ENCODE measurements at places on chromosomes 5 and 9. TPM values are rescaled to one million over a fixed set of nuclear protein-coding genes. Genes with fewer than 3 reads are reported as not detected.

DNA sequence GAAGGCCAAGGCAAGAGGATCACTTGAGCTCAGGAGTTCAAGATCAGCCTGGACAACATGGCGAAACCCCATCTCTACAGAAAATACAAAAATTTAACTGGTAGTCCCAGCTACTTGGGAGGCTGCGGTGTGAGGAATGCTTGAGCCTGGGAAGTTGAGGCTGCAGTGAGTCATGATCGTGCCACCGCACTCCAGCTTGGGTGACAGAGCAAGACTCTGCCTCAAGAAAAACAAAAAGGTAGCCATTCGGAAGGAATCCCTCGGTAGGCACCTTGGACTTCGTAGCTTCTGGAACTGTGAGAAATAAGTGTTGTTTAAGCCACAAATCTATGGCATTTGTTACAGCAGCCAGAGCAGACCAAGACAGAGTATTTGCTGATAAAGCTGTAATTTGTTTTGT is 174.2 kb downstream of the DCP2 start:
- H3K27ac ChIP-seq = no peak overlapping the region
- H3K4me3 ChIP-seq = no peak overlapping the region
- H3K27me3 ChIP-seq = no peaks in the 10 kb centered on the region
- DNase-seq = no peak

The ADAMTS2 gene
- total RNA-seq = 203 TPM

The CDK5RAP2 gene
- total RNA-seq = 52.2 TPM

GRCh38 chr5:39164016-39164415 is 55.3 kb downstream of the FYB1 start:
- peaks cover 10% of the 10 kb centered on the region for H3K4me1 ChIP-seq
- H3K27ac ChIP-seq = no peak overlapping the region
- H3K27me3 ChIP-seq = peaks cover 5% of the 10 kb centered on the region

- H3K4me3 ChIP-seq = no peak overlapping the region
- H3K27ac ChIP-seq = no peak overlapping the region
- DNase-seq = peak; percentile 4
- H3K27me3 ChIP-seq = no peaks in the 10 kb centered on the region
- H3K36me3 ChIP-seq = no peaks in the 10 kb centered on the region
- no peaks in the 10 kb centered on the region for H3K4me1 ChIP-seq
Observed at GRCh38 chr9:1759771-1760300, 255.3 kb upstream of the SMARCA2 start.

The BTNL8 gene
- total RNA-seq = not detected

The IFNA21 gene
- total RNA-seq = not detected

The PTGR1 gene
- 62.6 TPM for total RNA-seq

GRCh38 chr9:113155911-113156588 is 5.2 kb downstream of the SLC31A2 start:
- H3K4me1 ChIP-seq = peaks cover 30% of the 10 kb centered on the region
- DNase-seq = no peak
- peaks cover 22% of the 10 kb centered on the region for H3K36me3 ChIP-seq
- no peaks in the 10 kb centered on the region for H3K27me3 ChIP-seq
- H3K4me3 ChIP-seq = no peak overlapping the region
- no peak overlapping the region for H3K27ac ChIP-seq

- no peak overlapping the region for H3K27ac ChIP-seq
- peaks cover 4% of the 10 kb centered on the region for H3K36me3 ChIP-seq
- no peaks in the 10 kb centered on the region for H3K27me3 ChIP-seq
- no peaks in the 10 kb centered on the region for H3K4me1 ChIP-seq
Observed at GRCh38 chr9:37792122-37792521, 7.3 kb upstream of the EXOSC3 start.

The ZNF462 gene
- total RNA-seq = 9.8 TPM

- DNase-seq = no peak
- H3K4me1 ChIP-seq = no peaks in the 10 kb centered on the region
- no peaks in the 10 kb centered on the region for H3K36me3 ChIP-seq
- no peak overlapping the region for H3K4me3 ChIP-seq
- no peaks in the 10 kb centered on the region for H3K27me3 ChIP-seq
Observed at GRCh38 chr5:1966461-1966860, 83.7 kb upstream of the IRX4 start.

DNA sequence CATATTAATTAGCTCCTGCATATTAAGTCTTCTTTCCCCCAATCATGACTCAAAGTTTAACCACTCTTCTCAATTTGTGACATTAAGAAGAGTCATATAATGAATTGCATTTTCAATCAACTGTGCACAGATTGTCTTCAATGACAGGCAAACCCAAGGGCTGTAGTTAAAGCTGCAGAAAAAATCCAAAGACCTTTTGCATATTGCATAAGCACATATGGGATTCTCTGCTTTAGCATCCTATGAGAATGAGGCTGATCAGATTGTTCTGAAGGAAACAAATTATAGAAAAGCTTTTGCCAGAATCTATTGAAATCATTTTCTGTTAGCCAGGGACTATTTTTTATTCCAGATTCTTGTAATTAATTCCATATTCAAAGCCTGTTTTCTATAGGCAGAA is 112.3 kb downstream of the FAM170A start:
- no peak overlapping the region for H3K4me3 ChIP-seq
- H3K4me1 ChIP-seq = no peaks in the 10 kb centered on the region
- no peak for DNase-seq
- H3K27me3 ChIP-seq = no peaks in the 10 kb centered on the region

DNA sequence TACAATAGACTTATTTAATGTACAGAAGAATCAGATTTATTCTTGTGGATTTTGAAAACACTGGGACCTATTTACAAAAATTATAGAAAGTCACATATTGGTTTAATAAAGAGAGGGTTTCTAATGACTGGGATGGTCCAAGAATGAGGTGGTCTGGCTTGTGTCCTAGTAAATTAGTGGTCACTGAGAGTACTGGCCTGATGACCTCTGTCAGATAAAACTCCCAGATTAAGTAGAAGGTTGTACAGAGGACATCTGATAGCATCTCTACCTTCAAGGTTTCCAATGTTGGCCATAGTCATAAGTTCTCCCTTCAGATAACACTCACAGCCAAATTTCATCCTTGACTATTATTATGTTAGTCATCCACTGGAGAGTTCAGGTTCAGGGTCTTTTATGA is 692.9 kb downstream of the MTRR start:
- H3K27ac ChIP-seq = no peak overlapping the region
- no peaks in the 10 kb centered on the region for H3K4me1 ChIP-seq
- DNase-seq = no peak
- H3K36me3 ChIP-seq = no peaks in the 10 kb centered on the region

- H3K4me1 ChIP-seq = peaks cover 58% of the 10 kb centered on the region
- peak; percentile 79 for DNase-seq
- H3K27ac ChIP-seq = peak overlapping the region; percentile 99
- no peaks in the 10 kb centered on the region for H3K36me3 ChIP-seq
- H3K4me3 ChIP-seq = peak overlapping the region; percentile 19
- no peaks in the 10 kb centered on the region for H3K27me3 ChIP-seq
Observed at GRCh38 chr9:70589571-70590314, 175.3 kb upstream of the KLF9 start.

The MLANA gene
- under 0.01 TPM for total RNA-seq

DNA sequence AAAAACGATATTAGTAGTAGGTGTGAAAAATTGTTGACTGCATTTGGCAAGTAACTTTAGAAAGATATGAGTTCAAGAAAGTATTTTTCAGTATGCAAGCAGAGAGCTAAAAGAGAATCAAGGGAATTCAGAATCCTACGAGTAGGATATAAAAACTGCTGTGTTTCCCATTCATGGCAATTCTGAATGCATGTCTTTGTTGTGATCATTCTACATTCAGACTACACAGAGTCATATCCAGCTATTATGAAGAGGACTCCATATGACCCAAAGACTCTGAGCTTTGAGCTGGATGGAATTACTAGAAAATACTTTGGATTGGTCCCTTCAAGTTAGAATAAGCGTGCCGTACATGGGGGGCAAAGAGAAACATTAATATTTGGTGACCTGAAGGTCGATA is 12.0 kb downstream of the IFNE start:
- no peaks in the 10 kb centered on the region for H3K27me3 ChIP-seq
- peaks cover 65% of the 10 kb centered on the region for H3K36me3 ChIP-seq
- no peak for DNase-seq
- H3K27ac ChIP-seq = no peak overlapping the region
- no peak overlapping the region for H3K4me3 ChIP-seq

The POLR3G gene
- 1.8 TPM for total RNA-seq

The ZBED3 gene
- total RNA-seq = 4.7 TPM

The TMEM252 gene
- total RNA-seq = not detected

DNA sequence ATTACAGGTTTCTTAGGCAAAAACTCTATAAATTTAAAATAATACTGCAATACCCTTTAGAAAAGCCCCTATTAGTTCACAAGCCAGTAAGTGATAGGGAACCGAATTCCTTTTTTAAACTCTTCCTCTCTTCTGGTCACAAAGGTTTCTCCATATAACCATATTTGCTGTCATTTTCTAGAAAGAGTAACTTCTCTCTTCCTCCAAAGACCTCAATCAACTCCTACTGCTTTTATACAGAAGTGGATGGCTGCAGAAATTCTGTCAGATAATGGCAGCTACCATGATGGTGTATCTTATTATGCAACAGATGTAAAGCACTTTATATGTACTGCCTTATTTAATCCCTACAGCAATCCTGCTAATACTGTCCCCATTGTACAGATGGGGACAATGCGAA is 6.2 kb downstream of the TUT7 start:
- H3K4me3 ChIP-seq = no peak overlapping the region
- no peak for DNase-seq
- peaks cover 31% of the 10 kb centered on the region for H3K4me1 ChIP-seq
- H3K36me3 ChIP-seq = peaks cover 35% of the 10 kb centered on the region
- H3K27ac ChIP-seq = no peak overlapping the region
- no peaks in the 10 kb centered on the region for H3K27me3 ChIP-seq

- no peak overlapping the region for H3K4me3 ChIP-seq
- no peaks in the 10 kb centered on the region for H3K36me3 ChIP-seq
- H3K27ac ChIP-seq = no peak overlapping the region
- no peaks in the 10 kb centered on the region for H3K27me3 ChIP-seq
Observed at GRCh38 chr5:145110834-145111233, 724.3 kb downstream of the PRELID2 start.

The LCNL1 gene
- total RNA-seq = 4.4 TPM

DNA sequence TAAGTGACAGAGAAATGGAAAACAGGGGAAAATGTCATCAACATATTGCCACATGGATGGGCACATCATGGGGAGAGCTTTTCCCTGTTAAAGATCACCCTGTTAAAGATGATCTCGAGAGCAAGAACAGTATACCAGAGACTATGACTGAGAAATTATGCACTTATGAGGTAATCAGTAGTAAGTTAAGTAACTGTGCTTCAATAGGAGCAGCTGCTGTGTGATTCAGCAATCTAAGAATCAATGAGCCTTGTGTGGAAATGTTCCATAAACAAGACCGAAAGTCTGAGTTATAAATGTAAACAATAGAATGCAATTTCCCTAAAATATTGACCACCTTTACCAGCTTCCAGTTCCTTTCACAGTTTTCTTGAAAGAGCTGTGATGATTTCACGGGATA is 582.3 kb downstream of the CAAP1 start:
- H3K27me3 ChIP-seq = no peaks in the 10 kb centered on the region
- no peak overlapping the region for H3K4me3 ChIP-seq
- H3K36me3 ChIP-seq = no peaks in the 10 kb centered on the region
- no peaks in the 10 kb centered on the region for H3K4me1 ChIP-seq
- no peak for DNase-seq

DNA sequence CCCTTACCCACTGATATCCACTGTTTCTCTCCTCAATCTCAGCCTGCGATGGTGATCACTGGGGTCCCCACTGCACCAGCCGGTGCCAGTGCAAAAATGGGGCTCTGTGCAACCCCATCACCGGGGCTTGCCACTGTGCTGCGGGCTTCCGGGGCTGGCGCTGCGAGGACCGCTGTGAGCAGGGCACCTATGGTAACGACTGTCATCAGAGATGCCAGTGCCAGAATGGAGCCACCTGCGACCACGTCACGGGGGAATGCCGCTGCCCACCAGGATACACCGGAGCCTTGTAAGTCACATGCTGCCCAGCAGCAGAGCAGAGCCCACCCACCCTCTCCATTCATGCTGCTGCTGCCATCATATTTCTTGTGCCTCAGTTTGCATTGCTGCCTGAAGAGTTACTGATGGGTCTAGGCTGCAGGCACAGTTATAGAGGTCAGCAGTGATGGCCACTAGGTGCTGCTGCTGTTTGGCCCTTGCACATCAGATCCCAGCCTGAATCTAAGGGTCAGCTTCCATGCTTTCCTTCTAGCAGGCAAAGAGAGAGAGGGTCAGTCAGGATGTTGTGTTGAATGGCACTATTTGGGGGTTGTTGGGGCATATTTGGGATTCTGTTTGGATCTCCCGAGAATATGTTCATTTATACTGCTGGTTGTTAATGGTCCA is 106.0 kb downstream of the MEGF10 start:
- peaks cover 19% of the 10 kb centered on the region for H3K27me3 ChIP-seq
- peak; percentile 32 for DNase-seq
- no peak overlapping the region for H3K27ac ChIP-seq
- no peaks in the 10 kb centered on the region for H3K36me3 ChIP-seq
- no peak overlapping the region for H3K4me3 ChIP-seq

The BSPRY gene
- total RNA-seq = not detected

The PCDHGA4 gene
- 6.8 TPM for total RNA-seq

The ACTBL2 gene
- total RNA-seq = not detected

The C5orf58 gene
- not detected for total RNA-seq

GRCh38 chr5:9324348-9325077 is 221.4 kb downstream of the SEMA5A start:
- H3K4me1 ChIP-seq = peaks cover 2% of the 10 kb centered on the region
- no peaks in the 10 kb centered on the region for H3K27me3 ChIP-seq
- no peak overlapping the region for H3K4me3 ChIP-seq
- H3K36me3 ChIP-seq = no peaks in the 10 kb centered on the region

DNA sequence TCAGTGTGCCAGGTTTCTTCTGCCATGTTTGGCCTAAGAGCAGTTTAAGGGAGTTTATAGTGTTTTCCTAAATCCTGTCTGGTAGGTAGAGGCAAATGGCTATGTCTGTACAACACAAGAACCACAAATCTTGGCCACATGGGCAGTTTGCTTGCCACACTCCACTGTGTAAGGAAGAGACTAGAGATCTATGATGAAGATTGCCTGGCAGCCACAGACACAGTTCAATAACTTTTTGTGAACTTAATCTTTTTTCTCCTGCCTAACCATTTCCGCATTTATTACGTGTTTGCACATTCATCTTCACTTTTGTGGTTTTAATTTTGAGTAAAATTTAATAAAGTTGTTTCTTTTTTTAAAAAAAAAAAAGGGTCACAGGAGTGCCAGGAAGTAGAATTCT is 5.8 kb downstream of the MFAP3 start:
- H3K36me3 ChIP-seq = no peaks in the 10 kb centered on the region
- H3K27ac ChIP-seq = no peak overlapping the region
- DNase-seq = no peak

The COL23A1 gene
- total RNA-seq = not detected

All from osteoblast (primary cell).